ENCODE measurements at places on chromosomes 2 and 18.

GRCh38 chr2:156537141-156537540 lies 101.0 kb downstream of the GPD2 start:
- no peak for DNase-seq

GRCh38 chr18:51448949-51449348 lies 251.5 kb upstream of the MEX3C start:
- no peak for DNase-seq

DNA sequence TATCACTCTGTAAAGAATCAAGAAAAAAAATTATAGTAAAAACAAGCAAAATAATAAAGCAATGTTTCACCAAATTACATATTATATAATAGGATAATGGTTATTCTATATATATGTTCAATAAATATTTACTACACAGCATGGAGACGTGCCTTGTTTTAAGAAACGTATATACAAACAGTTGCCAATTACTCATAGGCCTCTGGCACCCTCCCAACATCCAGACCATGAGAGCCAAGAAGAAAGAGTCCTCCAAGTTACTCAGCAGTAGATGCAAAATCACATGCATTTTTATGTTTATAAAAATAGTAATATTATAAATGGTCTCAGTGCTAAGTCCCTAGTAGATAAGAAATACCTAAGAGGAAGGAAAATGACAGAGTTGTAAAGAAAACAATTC lies 64.8 kb downstream of the REV1 start:
- peak; percentile 77 for DNase-seq

DNA sequence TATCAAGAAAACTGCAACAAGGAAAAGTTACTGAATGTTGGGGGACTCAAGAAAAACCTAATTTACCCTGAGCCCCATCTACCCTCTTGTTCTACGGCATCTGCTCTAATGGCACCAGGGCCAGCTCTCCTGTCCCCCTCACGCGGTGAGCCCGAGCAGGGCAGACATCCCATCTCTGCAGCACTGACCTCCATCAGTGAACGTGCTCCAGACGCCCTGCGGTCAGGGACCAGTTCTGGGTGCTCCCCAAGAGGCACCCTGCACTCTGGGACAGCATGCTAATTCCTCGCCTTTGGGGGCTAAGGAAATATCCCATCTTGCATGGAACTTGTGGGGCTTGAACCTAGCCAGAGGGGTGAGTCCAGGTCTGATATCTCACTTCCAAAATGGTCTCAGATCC lies 43.0 kb downstream of the CENPO start:
- no peak for DNase-seq

DNA sequence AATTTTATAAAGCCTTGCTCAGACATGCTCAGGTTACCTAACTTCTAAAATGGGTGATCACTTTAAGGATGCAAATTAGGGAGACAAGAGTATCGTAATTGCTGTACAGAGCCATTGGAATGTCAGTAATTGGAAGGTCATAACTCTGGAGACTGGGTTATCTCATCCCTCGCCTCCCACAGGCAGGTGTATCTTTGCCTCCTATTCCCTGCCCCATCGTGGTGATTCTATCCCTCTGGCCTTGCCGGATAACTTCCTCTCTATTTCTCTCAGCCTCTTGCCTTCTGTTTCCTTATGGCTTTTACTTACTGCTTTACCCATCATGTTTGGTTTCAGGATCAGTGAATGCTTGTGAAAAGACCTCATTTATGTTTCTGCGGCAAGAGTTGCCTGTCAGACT lies 2.5 kb downstream of the PDK1 start:
- no peak for DNase-seq

GRCh38 chr2:42225573-42225972 lies 56.4 kb downstream of the EML4 start:
- no peak for DNase-seq

DNA sequence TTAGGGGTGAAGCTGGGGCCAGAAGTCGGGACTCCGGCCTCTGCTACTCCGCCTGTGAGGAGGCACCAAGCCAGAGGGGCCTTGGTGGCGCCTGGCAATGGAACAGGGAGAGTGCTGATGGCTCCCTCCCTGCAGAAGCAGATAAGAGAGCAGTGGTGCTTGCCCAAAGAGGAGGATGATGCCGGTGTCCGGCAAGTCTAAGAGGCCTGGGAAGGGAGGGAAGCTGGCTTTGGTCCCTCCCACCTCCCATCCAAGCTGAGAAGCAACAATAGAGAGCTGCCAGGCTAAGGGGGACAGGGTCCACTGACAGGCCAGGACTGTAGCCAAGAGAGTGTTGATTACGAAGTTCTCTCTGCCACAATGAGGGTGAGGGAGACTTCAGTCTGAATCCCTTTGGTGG lies 479.5 kb downstream of the TNS1 start:
- no peak for DNase-seq

- DNase-seq, result no peak
Observed at GRCh38 chr2:104388296-104388695, 465.6 kb upstream of the POU3F3 start.

DNA sequence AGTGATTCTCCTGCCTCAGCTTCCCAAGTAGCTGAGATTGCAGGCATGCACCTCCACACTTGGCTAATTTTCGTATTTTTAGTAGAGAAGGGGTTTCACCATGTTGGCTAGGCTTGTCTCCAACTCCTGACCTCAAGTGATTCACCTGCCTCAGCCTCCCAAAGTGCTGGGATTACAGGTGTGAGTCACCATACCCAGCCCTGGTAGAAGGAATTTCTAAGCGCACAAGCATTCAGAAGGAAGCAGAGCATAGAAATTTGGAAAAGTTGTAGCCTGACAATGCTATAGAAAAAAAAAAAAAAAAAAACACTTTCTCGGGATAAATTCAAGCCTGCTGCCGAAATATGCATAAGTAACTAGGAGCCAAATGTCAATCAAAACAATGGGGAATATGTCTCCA lies 249.4 kb downstream of the GRB14 start:
- DNase-seq, result no peak

DNA sequence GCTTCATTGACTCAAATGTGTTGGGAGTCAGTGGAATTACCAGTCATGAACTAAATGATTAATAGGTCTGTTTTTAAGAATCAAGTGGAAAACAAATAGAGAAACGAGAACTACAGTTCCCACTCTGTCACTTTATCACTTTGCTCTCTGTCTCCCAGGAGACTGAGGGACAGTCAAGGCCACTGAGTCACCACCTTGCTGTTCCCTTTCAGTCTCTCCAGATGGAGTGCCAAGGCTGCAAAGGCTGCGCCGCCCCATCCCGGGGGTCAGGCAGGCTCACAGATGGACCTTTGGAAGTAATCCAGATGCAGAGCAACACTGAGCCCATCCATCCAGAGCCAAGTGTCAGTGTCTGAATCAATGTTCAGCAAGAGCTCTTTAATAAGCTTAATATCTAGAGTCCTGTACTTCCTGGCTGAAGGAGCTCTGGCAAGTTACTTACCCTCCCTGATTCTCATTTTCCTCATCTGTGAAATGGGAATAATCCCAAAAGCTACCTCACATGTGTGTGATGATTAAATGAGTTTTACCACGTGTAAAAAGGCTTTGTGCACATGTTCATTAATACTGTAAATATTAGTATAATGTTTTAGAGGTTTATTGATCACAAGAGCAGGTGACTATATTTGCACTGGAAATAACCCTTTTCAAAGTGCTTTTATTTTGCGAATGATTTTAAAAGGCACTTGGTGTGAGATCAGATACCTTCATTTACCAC lies 43.0 kb upstream of the EFEMP1 start:
- DNase-seq, result peak; percentile 83

DNA sequence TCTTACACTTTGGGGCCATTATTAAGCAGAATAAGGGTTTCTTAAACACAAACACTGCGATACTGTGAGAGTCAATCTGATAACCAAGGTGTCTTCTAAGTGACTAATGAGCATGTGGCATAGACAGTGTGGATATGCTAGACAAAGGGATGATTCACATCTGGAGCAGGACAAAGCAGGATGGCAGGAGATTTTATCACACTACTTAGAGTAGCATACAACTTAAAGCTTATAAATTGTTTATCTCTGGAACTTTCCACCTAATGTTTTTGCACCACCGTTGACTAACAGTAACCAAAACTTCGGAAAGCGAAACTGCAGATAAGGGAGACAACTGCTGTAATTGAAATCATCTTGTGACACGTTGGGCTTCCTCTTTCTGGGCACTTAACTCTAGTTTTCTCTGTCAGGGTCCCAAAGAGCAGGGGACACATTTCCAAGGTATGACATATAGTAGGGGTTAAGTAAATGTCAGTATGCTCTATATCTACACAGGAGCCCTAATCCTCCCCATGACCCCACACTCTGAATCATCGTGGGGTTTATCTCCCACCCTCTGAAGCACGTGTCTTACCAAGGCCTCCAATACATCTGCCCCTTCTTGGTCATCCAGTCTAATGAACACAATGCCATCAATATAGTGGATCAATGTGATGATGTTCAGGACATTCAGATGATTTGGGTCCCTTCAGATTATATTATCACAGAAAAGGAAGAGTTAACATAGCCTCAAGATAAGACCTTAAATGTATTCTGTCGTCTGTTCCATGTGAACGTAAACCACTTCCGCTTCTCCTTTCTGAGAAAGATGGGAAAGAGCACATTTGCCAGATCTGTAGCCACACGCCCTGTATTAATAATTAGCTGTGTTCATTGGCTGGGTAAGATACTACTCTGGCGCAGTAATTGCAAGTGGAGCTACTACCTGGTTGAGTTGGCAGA lies 78.7 kb downstream of the FTCDNL1 start:
- no peak for DNase-seq

GRCh38 chr2:27291865-27292264 lies 9.6 kb downstream of the TRIM54 start:
- DNase-seq, result no peak

- DNase-seq, result peak; percentile 15
Observed at GRCh38 chr18:70181015-70181414, 24.5 kb downstream of the RTTN start.

GRCh38 chr18:500632-501405 lies at the start of gene COLEC12:
Gene COLEC12 (minus strand): TSS chr18:500701. CDS start chr18:500514, 187 bp downstream.
- no peak for DNase-seq

- DNase-seq, result no peak
Observed at GRCh38 chr2:197704434-197705120, 592 bp upstream of the MARS2 start.

DNA sequence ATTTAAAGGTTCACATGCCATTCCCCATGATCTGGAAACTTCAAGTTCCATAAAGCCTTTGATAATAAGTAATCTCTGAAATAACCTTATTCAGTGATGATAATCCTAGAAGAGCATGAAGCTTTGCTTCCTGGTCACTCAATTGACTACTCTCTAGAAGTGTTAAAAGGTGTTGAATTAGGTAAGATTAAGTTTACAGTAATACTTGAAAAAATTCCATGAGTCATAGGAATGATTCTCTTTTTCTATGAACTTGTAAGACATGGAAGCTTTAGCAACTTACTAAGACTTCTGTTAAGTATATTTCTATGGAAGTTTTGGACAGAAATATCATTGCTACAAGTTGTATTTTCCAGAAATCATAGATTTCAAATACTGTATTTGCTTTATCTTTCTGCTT lies 100.6 kb downstream of the MYO1B start:
- DNase-seq, result no peak

DNA sequence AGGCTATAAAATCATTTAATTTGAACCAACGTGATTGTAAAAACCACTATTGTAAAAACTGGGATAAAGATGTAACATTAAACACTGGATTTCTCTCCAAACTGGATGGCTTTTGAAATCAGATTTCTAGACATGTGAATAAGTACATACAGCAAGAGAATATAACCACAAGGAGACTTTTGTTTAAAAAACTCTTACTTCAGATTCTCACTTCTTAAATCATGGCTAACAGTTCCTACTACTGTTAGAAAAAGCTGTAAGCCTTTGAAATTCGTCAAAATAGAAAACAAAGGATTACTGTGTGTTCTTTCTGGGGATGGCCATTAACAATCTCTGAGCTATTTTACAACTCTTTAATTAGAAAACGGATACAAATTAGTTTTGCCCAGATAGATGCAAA lies 39.4 kb upstream of the SH3BP4 start:
- no peak for DNase-seq

- DNase-seq, result no peak
Observed at GRCh38 chr2:6524691-6525474, 340.8 kb downstream of the CMPK2 start.

DNA sequence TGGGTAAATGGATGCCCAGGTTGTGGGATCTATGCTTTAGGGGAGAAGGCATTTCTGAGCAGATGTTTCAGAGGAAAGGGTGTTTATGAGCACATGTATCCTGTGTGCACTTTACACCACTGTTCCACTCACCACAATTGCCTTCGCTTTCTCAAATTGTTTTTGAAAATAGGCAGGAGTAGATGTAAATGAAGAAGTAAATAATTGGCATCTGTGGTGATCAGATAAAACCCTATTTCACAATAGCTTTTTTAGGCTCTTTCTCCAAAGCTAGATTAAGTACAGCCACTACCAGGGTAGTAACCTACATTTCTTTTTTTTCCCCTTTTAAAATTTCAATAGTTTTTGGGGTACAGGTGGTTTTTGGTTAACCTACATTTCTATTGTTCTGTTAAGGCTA lies 40.6 kb downstream of the TMEM178A start:
- no peak for DNase-seq

- DNase-seq, result peak; percentile 15
Observed at GRCh38 chr18:76351961-76352581, 143.0 kb downstream of the ZNF516 start.

DNA sequence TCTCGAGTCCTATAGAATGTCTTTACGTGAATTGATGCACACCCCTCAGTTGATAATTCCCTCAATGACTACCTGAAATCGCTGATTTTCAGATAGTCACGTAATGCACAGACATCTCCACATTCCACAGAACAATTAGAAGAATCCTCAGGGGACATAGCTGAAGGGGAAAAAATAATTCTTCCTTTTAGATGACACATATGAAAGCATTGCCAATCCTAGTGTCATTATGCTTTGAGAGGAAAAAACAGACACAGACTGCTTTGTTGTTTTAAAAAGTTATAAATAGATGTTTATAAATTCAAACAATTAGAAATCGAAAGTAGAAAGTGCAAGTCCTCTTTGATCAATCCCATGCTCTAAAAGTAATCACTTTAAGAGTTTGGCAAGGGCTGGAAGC lies 100.6 kb upstream of the FN1 start:
- no peak for DNase-seq

DNA sequence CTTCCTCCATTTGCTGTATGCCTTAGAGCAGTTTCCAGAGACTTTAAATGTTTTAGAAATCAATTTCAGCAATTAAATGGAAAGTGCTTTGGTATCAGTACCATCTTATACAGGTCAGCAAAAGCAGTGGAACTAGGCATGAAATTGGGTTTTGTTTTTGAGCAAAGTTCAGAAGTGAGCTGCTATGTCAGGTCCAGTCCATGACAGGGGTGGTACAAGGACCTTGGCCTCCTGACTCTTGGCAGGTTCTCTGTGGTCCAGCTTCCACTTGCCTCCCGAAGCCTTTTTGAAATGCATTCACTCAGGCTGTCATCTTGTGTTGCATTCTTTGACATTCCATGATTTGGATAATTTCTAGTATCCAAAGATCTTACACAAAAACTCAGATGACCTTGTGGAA lies 159.3 kb downstream of the ACOXL start:
- no peak for DNase-seq

DNA sequence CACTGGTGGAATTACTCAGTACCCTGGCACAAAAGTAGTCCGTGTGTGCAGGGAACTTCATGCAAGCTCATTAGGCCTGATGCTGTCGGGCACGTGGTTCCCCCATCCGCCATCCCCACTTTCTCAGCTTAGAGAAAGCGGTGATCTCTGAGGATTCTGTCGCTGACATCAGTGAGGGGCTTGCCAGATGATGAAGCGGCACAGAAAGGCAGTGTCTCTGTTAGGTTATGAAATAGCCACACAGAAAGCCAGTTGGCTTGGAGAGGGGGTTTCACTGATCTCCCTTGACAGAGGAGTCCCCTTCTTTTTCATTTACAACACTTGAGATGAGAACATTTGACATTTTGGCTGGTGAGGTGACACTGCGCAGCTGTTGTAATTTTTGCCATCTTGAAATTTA lies 179.7 kb downstream of the FAM210A start:
- DNase-seq, result no peak
